ENCODE measurements at places on chromosomes 13 and 19. TPM values are rescaled to one million over a fixed set of nuclear protein-coding genes. Genes with fewer than 3 reads are reported as not detected.
A peak's percentile ranks its signal among the peaks of the same experiment; 100 is the strongest.

Gene FBL
- total RNA-seq, result 399 TPM

Gene FGF9
- 0.21 TPM for total RNA-seq

DNA sequence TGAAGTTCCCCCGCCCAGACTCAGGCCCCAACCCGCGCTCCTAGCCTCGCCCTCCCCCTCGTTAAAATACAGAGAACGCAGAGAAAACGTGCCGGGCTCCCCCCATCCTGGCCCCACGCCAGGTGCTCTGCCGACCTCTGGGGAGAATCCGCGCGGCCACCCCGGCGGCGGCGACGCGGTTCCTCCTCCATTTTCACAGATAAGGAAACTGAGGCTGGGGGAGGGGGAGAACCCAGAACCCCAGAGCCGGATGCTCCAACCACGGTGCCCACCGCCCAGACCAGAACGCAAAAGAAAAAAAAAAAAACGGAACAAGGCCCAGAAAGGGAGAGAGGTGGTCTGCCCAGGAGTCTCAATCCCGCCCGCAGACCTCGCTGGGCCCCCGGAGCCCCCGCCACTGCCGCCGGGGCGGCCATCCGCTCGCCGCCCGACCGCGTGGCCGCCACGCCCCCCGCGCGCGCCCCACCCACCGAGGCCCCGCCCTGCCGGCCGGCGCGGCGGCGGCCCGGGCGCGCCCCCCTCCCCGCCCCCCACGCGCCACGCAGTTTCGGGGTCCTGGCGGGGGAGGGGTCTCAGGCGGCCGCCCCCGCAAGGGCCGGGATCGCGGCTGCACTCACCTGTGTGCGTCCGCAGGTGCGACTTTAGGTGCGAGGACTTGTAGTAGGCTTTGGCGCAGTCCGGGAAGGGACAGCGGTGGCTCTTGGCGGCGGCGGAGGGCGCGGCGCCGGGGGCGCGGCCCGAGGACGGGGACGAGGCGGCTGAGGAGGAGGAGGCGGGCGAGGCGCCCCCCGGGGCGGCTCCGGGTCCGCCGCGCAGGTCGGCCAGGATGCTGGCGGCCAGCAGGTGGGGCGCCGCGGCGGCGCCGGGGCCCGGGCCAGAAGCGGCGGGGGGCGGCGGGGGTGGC, 703 bp downstream of the KLF16 start:
- DNase-seq, result peak; percentile 58
- H3K27ac ChIP-seq, result peak overlapping the region; percentile 92
- H3K4me3 ChIP-seq, result peak overlapping the region; percentile 95
- peaks cover 57% of the 10 kb centered on the region for H3K4me1 ChIP-seq

DNA sequence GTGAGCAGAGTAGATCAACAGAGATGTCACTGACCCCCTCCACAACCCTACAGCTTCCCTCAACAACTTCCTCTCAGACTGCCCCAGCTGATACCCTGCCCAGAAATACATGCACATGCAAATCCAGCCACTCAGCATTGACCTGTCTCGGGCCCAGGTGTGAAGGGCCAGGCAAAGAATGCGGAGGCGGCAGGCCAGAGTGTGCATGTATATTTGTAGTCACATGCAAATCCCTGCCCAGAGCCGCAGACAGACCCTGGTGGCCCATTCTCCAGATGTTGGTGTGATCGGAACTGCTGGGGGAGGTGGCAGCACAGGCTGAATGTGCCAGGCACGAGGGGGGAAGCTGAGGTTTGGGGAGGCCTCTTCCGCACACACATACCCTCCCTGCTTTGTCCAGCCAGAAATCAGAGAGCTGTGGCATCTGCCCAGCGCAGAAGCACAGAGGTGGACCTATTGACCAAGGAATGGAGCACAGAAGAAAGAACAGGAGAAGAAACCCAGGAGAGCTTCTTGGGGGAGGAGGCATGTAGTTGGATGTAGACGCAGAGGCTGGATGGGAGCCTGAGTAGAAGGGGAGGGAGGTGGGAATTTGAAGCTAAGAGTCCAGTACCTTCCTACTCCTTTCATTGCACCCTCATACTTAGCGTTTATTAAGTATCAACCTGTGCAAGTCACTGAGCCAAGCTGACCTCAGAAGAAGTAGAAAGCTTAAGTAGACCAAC, 14.4 kb downstream of the MEF2B start:
- H3K4me1 ChIP-seq, result no peaks in the 10 kb centered on the region
- peaks cover 17% of the 10 kb centered on the region for H3K36me3 ChIP-seq
- no peak for DNase-seq
- no peak overlapping the region for H3K4me3 ChIP-seq
- no peak overlapping the region for H3K27ac ChIP-seq
- no peaks in the 10 kb centered on the region for H3K27me3 ChIP-seq

GRCh38 chr19:14073925-14074838, 1.6 kb downstream of the MISP3 start:
- peak overlapping the region; percentile 88 for H3K4me3 ChIP-seq
- peak overlapping the region; percentile 80 for H3K27ac ChIP-seq
- peaks cover 30% of the 10 kb centered on the region for H3K4me1 ChIP-seq
- H3K36me3 ChIP-seq, result no peaks in the 10 kb centered on the region
- DNase-seq, result no peak
- H3K27me3 ChIP-seq, result peaks cover 2% of the 10 kb centered on the region

DNA sequence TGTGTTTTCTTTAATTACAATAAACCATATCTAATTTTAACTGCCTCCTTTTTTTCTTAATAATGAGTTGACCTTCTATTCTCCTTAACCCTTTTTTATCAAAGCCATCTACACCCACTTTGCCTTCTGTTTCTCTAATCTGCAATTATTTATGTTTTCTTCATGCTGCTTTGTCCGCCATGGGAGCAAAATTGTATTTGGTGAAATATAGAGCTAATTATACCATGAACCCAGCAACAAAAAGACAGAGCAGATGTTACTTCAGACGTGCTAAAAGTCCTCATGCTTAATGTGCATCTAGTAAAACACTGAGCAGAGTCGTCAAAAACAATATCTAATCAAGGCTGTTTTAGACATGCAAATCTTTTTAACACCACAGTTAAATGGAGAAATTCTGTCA, 264.7 kb downstream of the DACH1 start:
- H3K27ac ChIP-seq, result no peak overlapping the region
- no peak overlapping the region for H3K4me3 ChIP-seq
- H3K36me3 ChIP-seq, result no peaks in the 10 kb centered on the region
- no peaks in the 10 kb centered on the region for H3K4me1 ChIP-seq
- no peaks in the 10 kb centered on the region for H3K27me3 ChIP-seq

DNA sequence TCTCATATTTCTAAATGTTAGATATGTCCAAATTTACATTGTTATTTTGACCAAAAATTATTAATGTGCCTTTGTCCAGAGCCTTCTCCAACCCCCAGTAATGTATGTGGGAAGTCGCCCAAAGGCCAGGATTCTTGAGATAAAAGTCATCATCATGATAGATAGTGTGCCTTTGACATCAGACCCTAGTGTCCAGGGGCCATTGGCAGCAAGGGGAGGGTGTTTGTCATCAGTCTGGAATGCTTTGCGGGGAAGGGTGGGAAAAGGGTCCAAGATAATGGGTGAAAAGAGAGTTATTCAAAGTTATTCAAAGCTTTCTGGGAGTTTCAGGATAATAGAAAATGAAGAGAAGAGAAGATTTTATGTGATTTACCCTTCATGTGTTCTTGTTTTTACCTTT, 909.5 kb upstream of the GPC6 start:
- no peak overlapping the region for H3K27ac ChIP-seq
- no peak overlapping the region for H3K4me3 ChIP-seq
- no peaks in the 10 kb centered on the region for H3K4me1 ChIP-seq
- H3K36me3 ChIP-seq, result no peaks in the 10 kb centered on the region
- no peaks in the 10 kb centered on the region for H3K27me3 ChIP-seq

- H3K36me3 ChIP-seq, result peaks cover 30% of the 10 kb centered on the region
- peak overlapping the region; percentile 55 for H3K27ac ChIP-seq
- peak overlapping the region; percentile 8 for H3K4me3 ChIP-seq
- DNase-seq, result no peak
- H3K4me1 ChIP-seq, result peaks cover 57% of the 10 kb centered on the region
Measured at GRCh38 chr19:13978351-13979243, 26.3 kb downstream of the DCAF15 start.

- no peak overlapping the region for H3K4me3 ChIP-seq
- peaks cover 8% of the 10 kb centered on the region for H3K27me3 ChIP-seq
- H3K36me3 ChIP-seq, result no peaks in the 10 kb centered on the region
- H3K4me1 ChIP-seq, result no peaks in the 10 kb centered on the region
- H3K27ac ChIP-seq, result no peak overlapping the region
Measured at GRCh38 chr13:109628251-109628699, 158.1 kb downstream of the IRS2 start.

All from activated CD8-positive, alpha-beta T cell treated with anti-CD3 and anti-CD28 coated beads, Interleukin-2, amount 10 ng/mL, durations not matched to agents 7 days and 5 days (primary cell).